T1000 (cell line): ENCODE measurements at places on chromosomes 5 and 9.
A peak's percentile ranks its signal among the peaks of the same experiment; 100 is the strongest.

DNA sequence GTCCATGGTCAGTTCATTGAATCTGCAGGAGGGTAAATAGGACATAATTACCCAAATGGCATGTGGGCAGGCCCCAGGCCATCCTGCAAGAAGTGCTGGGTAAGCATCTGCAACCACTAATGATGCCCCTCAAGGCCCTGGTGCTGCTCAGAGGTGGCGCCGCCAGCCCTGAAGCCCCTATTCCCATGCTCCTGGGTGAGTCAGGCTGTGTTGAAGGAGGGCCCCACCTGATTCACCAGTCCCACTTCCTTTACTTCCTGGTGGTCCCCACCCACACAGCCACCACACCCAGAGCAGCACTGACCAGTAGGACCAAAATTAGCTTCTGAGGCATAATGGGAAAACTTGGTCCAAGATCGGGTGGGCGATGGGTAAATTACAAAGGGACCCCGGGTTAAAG is 120.4 kb upstream of the SPRY4 start:
- no peak for DNase-seq

- DNase-seq, result no peak
Measured at GRCh38 chr9:81244631-81245030, 444.7 kb downstream of the TLE1 start.

DNA sequence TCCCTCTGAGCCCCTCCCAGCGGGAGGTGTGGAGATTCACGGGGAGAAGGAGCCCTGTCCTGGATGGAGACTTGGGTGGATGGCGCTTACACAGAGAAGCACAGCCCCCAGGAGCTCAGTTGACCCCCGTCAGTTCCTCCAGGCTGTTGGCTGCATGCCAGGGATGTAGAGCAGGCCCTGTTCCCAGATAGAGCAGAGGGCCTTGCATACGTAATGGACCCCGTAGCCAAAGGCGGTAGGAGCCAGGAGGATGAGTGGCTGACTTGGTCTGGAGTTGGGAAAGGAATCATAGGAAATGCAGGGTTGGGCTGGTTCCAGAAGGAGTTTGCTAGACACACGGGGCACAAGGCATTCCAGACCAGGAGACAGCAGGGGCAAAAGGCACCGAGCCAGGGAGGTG is 2.5 kb downstream of the PMPCA start:
- DNase-seq, result no peak

DNA sequence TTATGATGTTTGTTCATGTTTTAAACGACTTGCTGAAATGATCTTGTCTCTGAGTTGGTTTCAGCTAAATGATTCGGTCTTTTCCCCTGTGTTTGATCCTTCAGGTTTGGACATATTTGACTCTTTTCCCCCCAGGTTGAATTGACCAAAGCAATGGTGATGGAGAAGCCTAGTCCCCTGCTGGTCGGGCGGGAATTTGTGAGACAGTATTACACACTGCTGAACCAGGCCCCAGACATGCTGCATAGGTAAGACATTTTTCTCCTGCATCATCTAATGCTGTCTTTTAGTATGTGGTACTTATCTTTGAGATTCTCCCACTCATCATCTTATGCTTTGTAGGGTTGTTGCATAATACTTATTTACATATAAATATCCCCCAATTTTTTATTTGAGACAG is 14.7 kb downstream of the G3BP1 start:
- no peak for DNase-seq

DNA sequence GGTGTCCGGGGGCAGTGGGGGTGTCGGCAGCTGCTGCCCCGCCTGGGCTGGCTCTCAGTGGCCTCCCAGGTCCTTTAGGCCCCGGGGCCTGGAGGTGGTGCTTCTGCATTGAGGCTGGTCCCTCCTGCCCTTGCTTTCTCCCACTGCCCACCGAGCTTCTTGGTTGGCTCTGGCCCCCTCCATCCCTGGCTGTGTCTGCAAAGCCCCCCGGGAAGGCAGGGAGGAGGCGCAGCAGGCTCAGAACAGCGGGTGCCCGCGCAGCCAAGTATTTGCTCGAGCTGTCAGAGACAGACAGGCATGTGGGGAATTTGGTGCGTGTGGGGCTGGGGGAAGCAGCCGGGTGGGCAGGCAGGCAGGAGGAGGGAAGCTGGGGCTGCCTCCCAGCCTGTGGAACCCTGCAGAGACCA is 11.5 kb downstream of the CXXC5 start:
- DNase-seq, result no peak

GRCh38 chr5:111072949-111073682 is 1.6 kb downstream of the TSLP start:
- no peak for DNase-seq

DNA sequence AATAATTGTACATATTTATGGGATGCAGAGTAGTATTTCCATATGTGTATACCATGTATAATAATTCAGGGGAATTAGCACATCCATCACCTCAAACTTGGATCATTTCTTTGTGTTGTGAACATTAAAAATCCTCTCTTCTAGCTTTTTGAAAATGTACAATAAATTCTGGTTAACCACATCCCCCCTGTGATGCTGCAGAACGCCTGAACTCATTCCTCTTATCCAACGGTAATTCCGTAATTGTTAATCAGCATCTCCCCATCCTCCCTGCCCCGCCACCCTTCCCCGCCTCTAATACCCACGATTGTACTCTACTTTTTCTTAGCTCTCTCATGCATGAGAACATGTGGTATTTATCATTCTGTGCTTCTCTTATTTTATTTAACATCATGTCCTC is 127.7 kb upstream of the ANKRD55 start:
- no peak for DNase-seq

DNA sequence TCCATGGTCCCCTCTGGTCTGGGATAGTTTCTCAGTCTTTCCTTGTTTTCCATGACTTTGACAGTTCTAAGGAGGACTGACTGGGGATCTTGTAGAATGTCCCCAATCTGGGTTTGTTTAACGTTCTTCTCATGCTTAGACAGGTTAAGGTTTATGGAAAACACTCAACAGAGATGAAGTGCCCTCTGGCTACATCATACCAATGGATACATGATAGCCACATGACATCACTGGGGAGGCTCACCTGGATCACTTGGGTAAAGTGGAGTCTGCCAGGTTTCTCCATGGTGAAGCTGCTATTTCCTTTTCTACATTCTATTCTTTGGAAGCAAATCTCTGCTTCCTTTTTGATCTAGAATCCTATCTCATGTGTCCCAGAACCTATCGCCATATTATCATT is 23.8 kb upstream of the ALDH1B1 start:
- DNase-seq, result no peak

DNA sequence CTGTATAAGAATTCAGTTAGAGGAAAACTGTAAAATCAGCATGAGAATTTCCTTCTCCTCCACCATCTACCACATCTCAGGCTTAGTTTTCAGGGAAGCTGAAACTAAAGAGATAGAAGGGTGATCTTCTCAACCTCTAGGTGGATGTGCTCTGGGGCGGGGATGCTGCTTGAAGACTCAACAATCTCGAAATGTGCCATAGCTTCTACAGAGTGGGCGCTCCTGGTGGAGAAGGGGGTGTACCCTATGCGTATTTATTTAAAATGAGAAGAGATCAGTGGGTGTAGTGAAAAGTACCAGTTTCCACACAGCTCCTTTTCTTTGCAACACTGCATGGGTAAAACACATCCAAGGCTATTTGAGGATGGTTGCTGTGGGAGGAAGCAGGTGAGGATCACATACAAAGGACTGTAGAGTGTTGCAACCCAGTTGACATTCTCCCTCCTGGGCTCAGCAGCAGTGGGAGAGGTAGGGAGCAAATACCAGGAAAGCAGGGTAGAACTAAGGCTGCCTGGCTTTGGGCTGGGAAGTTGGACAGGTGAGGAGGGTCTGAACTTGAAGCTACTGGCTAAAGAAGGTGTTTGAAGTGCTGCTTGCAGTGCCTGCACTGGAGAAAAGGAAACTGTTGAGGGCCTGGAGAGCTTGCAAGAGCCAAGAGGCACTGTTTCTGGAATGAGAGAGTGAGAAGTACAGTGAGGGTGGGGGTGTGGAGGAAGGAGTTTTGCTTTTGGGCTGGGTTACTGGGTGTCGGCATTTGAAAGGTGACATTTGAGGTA is 73.1 kb downstream of the MAST4 start:
- DNase-seq, result no peak

DNA sequence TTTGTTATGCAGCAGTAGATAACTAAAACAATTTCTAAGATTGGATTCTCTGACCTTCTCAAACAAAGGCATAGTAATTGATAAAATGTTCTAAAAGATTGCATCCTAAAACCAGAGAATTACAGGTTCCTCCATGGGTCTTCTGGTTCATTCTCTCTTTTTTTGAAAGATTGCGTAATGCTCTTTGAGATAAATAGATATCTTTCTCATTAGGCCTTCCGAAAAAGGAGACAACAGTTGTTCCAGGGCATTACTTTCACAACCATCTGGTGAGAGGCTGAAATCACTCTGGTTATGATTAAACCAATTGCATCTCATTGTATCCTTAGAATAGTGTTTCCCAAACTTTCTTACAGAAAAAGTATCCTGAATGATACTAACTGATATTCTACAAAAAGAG is 174.7 kb upstream of the NREP start:
- DNase-seq, result no peak

DNA sequence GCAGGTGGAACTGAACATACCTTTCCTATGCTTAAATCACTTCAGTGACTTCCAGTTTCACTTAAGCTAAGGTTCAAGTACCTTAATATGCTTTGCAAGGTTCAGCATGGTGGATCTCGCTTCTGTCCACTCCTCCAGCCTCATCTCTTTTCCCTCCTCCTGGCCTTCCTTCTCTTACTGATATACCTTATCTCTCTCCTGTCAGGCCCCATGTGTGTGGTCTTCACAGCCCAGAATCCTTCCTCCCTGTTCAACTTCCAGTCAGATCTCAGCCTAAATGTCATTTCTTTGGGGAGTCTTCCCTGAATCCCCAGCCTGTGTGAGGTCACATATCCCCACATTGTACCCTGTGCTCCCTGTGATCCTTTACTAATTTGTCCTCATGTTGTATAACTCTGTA is 87.7 kb downstream of the ANGPTL2 start:
- no peak for DNase-seq

- DNase-seq, result no peak
Measured at GRCh38 chr9:128371630-128372117, 500 bp downstream of the URM1 start.

GRCh38 chr5:88503041-88503345 is 234.3 kb upstream of the TMEM161B start:
- DNase-seq, result no peak

DNA sequence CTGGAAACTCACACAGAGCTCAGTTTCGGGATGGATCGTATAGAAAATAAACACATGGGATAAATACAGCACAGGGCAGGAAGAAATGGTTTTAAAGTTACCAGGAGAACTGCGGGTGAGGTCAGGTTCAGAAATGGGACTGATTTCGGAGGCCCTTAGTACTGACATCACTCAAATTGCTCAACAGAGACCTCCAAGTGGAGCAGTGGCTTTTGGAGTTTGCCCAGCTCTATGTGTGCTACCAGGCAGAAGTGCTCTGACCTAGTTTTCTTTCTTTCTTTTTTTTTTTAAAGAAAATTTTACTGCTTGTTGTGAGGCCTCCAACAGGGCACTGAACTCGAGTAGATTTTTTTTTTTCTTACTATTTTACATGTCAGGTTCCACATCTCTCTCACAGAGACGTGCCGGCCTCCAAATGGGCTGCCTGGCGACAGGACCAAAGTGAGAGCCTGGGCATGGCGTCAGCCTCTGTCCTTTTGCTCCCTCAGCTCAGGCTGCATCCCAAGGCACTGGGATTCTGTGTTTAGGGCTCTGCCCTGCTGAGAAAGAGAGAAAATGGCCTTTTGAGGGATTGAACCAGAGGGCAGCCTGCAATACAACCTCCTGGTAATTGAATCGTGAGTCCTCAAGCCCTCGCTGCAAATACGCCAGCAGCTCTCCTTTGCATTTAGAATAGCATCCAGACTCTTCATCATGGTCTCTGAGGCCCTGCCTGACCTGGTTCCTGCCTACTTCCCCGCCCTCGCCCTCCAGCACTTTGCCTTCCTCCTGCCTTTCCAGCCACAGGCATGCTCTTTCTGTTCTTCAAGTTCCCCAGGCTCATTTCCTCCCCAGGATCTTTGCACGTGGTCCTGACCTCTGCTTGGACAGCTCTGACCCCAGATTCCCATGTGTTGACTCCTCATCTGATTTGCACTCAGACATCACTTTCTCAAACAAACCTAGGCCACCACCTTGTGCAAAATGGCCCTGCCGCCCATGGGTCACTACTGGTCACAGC is 173.5 kb downstream of the FGF1 start:
- peak; percentile 73 for DNase-seq

GRCh38 chr5:40798801-40799210 is 632 bp upstream of the PRKAA1 start:
- DNase-seq, result no peak

GRCh38 chr5:180790020-180790419 is 12.6 kb downstream of the MGAT1 start:
- no peak for DNase-seq

GRCh38 chr5:174109698-174110260 is 64.3 kb downstream of the NSG2 start:
- DNase-seq, result no peak

- DNase-seq, result no peak
Measured at GRCh38 chr9:121509180-121509579, 9.5 kb upstream of the GGTA1 start.

DNA sequence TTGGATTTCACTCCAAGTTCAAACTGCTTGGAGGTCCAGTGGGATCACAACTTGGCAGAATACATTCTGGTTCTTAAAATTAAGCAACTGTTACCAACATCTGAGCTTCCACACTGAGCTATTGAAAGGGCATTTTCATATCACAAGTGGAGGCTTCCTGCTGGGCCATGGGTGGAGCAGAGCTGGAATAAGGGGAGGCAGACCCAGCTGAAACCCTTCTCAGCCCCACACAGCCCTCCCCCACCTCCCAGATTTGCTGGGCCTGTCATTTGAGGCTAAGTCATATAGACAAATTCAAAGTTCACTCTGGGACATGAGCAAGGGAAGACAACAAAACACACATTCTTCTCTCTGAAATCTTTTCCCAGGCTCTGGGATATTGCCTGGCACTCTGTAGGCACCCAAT is 79.9 kb downstream of the ACTL7B start:
- no peak for DNase-seq

DNA sequence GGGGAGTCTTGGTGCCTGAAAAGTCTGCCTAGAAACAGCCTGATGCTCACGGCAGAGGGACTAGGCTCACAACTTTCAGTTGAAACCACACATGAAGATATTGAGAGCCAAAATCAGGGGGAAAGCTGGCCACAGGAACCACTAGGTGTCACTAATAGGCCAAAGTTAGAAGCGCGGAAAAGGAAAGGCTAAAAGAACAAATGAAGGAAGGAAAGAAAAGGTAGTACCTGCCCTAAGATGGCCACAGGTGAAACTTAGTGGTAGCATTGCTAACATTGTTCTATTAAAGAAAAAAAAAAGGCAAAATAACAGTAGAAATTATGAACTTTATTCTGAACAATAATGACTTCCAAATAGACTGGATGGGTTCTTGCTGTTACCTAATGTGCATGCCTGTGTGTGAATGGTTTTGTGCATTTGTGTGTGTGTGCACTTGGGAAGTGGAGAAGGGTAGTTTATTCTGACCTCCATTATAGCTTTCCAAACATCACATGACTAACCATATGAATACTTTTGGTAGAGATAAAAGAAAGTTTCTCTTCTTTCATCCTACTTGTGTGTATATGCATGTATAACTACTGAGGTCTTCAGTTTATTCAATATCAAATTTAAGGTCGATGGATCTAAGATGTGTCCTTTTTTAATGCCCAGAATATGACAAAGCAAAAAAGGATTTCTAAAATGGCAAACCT is 2.1 kb upstream of the RFESD start:
- DNase-seq, result peak; percentile 9
